ENCODE measurements at places on chromosomes 6 and 20.
A peak's percentile ranks its signal among the peaks of the same experiment; 100 is the strongest.

DNA sequence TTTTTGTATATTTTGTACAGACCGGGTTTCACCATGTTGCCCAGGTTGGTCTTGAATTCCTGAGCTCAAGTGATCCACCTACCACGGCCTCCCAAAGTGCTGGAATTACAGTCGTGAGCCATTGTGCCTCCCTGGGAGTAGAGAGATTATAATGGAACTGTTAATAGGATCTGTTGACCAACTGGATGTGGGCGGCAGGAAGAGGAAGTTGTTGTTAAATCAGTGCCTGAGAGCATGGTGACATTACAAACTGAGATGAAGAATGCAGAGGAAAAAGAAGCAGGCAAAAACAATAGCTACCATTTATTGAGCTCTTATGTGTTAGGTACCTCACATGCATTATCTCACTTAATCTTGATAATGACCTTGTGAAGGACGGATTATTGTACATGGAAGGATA is 9.2 kb upstream of the L3MBTL3 start:
- DNase-seq, result peak; percentile 31

DNA sequence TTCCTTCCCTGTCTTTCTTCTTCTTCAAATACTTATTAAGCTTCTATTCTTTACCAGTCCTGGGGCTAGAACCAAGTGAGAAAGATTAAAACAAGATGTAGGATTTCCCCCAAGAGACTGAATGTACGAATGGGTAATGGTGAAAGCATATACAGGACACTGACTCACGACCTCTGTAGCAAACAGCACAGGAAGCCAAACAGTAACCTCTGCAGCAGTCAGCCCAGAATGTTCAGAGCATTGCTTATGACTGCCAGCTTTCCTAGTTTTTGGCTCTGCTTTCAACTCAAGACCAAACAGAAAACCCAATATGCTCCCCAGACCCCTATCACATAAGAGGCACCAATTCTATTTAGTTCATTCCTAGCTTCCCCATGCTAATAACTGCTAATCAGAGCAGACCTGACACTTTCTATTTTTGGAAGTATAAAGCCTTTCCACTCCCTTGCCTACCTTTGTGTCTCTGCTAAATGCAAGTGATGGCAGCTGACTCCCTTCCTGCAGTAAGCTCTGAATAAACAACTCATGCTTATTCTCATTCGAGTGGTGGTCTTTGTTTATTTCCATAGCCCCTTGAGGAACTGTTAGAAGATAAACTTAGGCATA is 690.6 kb downstream of the EPM2A start:
- peak; percentile 61 for DNase-seq

- no peak for DNase-seq
These were observed 173.1 kb upstream of the ID4 start for GRCh38 chr6:19664050-19664449.

DNA sequence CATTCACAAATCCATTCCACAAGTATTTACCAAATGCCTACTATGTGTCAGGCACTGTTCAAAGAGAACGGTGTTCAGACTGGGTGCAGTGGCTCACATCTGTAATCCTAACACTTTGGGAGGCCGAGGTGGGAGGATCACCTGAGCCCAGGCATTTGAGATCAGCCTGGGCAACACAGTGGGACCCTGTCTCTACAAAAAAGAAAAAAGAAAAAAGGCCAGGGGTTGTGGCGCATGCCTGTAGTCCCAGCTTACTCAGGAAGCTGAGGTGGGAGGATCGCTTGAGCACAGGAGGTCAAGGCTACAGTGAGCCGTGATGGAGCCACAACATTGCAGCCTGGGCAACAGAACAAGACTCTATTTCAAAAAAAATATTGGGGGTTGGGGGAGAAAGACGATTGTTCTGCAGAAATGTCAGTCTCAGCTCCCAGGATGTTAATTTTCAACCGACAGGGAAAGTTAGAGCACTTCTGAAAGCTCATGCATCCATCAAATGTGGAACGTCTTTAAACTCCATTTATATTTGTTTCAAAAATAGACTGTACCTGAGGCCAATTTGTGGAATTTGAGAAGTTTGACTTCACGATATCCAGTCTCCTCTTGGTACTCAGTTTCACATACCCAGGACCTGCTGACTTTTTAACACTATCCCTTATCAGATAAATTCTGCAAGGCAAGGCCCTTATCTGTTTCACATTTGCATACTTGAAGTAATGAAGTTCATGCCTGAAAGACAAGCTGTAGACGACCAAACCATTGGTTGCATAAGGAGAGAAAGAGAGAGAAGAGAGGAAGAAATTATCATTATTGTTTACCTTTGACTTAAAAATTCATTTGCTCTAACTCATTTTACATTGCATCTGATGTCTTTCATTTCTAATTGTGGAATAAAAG is 14.8 kb upstream of the BTN3A2 start:
- no peak for DNase-seq

- no peak for DNase-seq
These were observed 66.0 kb upstream of the VSTM2L start for GRCh38 chr20:37836926-37837325.

DNA sequence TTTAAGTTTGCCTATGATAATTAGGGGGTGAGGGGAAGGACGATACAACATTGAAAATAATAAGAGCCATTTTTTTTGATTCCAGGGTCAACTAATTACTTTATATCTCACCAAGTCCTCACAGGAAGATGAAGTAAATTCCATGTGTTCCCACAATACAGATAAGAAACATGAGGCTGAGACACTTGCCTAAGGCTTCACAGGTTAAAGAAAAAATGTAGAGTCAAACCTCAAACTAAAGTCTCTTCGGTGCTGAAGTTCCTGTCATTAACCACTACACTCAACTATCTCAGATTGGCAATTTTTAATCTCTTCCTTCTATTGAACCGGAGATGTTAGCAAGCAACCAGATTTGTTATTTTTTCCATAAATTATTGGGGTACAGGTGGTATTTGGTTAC is 33.0 kb downstream of the MRAP2 start:
- DNase-seq, result no peak

DNA sequence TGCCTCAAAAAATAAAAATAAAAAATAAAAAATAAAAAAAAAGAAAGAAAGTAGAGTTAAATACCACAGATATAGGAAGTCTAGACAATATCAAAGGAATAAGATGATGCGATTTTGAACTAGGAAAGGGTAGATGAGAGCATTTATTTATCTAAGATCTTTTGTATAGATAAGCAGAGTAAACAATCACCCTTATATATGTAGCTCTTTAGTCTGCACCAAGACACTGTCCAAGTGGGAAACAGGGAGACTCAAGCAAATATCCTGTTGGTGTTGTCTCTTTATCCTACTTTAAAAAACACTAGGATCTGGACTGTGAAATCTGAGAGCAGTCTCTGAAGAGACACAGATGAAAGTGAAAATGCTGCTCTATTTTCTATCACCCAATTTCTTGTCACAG is 587.0 kb upstream of the FLRT3 start:
- DNase-seq, result no peak

DNA sequence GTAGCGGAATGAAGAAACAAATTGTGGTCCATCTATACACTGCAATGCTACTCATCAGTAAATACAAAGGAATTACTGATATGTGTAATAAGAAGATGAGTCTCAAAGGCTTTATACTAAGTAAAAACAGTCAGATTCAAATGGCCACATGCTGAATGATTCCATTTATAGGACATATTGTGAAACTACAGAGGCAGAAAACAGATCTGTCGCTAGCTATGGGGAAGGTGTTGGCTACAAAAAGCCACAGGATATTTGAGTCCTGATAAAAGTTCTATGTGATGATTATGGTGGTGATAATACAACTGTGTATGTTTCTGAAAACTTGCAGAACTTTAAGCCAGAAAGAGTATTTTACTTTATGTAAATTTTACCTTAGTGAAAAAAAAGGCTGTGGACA is 313.2 kb downstream of the HDGFL1 start:
- DNase-seq, result no peak

GRCh38 chr20:39627765-39628164 is 665.6 kb downstream of the DHX35 start:
- DNase-seq, result no peak

DNA sequence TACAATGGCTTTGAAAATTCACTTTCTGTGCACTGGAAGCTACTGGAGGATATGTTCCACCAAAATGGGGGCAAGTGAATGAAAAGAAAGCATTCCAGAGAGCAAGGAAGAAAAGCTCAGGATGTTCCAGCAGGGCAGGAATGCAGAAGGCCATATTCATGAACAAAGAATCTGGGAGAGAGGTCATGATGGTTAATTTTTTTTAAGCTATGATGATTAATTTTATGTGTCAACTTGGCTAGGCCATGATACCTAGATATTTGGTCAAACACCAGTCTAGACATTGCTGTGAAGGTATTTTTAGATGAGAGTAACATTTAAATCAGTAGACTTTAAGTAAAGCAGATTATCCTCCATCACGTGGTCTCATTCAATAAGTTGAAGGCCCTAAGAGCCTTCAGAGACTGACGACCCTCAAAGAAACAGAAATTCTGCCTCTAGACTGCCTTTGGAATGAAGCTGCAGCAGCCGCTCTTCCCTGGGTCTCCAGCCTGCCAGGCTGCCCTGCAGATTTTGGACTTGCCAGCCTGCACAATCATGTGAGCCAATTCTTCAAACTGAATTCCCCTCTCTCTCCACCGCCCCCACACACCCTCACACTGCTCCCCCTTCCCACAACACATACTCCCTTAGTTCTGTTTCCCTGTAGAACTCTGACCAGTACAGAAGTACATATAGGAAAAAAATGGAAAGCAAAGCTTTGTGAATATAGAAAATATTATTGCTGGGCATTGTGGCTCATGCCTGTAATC is 20.1 kb upstream of the GCM1 start:
- no peak for DNase-seq

Data from kidney capillary endothelial cell (primary cell).